ENCODE measurements at places on chromosomes 13 and 19.

GRCh38 chr19:45340899-45341453 is 426 bp downstream of the KLC3 start:
- DNase-seq, result peak; percentile 60

DNA sequence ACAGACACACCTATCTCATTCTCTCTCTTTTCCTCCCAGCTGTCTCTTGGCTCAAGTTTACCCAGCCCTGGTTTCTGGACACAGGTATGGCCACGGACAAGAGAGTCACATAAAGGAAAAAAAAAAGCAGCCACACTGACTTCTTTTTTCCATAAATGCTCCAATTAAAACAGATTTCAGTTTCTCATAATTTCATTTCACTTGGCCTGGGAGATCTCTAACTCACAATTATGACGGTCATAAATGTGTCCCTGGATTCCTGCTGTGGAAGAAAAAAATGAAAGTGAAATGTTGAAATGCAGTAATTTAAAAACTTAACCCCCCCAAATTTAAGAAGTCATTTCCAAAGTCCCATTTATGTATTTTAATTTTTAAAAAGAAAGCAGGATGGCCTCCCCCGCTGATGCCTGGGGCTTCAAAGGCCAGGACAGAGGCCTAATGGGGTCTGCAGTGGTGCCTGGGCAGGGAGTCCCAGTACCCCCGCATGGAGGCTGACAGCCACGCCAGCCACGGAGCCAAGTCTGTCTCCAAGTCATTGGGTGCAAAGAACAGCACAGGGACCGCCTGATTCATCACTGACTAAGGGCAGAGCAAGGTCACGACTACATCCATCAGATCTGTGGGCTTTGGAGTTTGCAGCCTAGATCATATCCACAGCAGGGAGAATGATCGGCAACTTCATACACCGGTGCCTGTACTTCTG is 79.7 kb downstream of the TSHZ3 start:
- DNase-seq, result no peak

GRCh38 chr19:45137179-45137761 is 23.5 kb downstream of the NKPD1 start:
- DNase-seq, result peak; percentile 94

GRCh38 chr19:39194832-39195542 is 1.8 kb upstream of the NCCRP1 start:
- DNase-seq, result peak; percentile 55

DNA sequence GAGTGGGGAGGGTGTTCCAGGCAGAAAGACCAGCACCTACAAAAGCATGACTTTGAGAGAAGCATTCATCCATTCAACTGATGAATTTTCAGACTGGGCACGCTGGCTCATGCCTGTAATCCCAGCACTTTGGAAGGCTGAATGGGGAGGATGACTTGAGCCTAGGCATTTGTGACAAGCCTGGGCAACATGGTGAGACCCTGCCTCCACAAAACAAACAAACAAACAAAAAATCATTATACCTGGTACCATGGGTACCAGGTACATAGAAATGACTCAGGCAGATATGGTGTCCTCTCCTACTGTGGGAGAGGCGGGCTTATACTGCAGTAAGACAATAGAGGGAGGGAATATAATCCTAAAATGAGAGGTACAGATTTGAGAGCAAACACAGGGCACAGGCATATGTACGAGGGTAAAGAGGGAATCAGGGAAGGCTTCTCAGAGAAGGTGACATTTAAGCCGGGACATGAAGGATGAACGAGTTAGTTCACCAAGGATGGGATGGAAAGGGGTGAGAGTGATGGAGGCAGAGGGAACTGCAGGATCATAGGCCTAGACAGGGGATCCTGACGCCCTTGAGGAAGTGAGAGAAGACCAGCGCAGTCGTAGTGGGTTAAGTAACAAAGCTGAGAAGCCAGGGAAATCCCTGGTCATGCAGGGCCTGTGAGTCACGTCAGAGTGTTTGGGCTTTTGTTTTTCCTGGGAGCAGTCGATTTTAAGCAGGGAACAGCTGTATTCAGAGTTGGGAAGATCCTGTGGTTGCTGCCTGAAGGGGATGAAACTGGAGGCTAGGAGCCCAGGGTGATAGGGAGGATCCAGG is 2.9 kb downstream of the CYP2S1 start:
- no peak for DNase-seq

GRCh38 chr13:95221971-95222732 is 79.1 kb downstream of the ABCC4 start:
- DNase-seq, result no peak

GRCh38 chr19:37943480-37943879 is 36.5 kb downstream of the SIPA1L3 start:
- no peak for DNase-seq

- DNase-seq, result no peak
Measured at GRCh38 chr13:65868884-65869283, 1361.3 kb downstream of the PCDH9 start.

DNA sequence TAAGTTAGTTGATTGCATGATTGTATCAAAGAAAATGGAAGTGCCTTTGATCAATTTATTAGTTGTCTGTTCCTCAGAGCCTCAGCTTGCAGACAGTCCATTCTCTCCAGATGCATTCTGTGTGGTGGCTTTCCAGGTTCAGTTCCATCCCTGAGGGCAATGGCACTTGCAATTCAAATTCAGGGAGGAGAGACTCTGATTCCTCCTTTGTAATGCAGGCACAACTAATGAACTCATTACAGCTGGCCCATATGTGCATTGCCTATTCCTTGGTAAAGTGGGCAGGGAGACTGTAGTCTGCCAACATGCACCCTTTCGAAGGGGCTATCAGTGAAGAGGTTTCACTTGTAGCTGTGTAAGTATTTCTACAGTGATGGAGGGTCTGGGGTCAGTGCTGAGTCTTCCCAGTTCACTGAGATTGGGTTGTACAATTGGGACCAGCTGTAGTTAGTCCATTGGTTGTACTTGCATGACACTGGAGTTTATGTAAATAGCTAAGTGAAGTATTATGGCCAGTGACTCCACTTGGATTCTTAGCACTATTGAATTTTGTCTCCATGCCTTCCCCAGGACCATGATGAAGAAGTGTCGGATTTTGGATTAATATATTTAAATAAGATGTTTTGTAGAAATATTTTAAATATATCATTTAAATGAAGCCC is 401.7 kb downstream of the GPC6 start:
- DNase-seq, result peak; percentile 86

DNA sequence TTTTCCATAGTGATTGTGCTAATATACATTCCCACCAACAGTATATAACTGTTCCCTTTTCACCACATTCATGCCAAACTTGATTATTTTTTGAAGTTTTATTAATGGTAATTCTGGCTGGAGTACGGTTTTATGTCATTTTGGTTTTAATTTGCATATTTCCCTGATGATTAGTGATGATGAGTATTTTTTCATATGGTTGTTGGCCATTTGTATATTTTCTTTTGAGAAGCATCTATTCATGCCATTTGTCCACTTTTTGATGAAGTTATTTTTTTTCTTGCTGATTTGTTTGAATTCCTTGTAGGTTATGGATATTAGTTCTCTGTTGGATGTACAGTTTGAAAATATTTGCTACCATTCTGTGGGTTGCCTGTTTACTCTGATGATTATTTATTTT is 484.4 kb upstream of the SPRY2 start:
- no peak for DNase-seq

DNA sequence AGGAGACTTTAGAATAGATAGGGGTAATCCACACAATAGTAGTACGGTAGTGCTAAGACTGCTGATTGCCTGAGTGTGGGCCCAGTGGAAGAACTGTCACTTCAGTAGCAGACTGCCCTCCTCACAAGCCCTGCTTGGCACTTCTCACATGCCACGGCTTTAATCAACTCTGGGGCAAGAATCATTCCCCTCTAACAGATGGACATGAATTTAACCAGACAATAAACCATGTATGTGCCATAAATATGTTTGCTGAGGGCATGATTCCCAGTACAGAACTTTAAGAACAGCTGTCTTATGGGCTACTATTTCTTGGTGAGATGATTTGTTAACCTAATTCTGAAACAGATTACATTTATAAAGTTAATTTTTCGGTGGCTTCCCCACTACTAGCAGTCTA is 22.0 kb downstream of the DPY19L3 start:
- peak; percentile 22 for DNase-seq

DNA sequence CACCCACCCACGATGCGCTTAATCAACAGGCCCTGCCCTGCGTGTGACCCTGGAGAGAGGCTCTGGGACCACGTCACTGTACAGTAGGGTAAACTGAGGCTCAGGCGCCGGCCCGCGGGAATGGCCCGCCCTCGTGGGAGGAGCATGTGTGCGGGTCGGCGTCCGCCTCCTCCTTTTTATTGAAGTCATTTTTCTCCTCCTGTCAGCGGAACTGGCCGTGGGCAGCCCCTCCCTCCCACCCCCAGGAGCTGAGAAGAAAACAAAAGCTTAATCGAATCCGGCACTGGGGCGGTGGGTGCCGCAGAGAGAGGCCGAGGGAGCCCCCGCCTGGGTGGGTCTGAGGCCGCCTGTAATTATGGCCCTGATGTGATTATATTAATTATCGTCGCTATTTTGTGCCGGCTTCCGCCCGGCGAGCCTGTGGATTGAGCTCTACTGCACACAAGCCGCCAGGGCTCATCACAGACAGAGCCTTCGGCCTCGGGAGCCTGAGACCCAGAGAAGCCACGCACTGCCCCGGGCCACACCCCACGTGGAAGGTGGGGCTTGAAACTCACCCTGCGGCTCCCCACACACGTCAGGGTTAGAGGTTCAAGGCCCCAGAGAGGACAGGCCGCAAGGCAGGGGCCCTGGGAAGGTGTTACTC is 7.0 kb downstream of the C2CD4C start:
- DNase-seq, result peak; percentile 93

GRCh38 chr19:35852029-35852780 is at the start of gene NPHS1:
Gene NPHS1 (minus strand): TSS chr19:35852504. CDS start chr19:35851837, 667 bp downstream.
- DNase-seq, result no peak

- DNase-seq, result peak; percentile 37
Measured at GRCh38 chr13:98664047-98664446, 87.1 kb upstream of the STK24 start.

DNA sequence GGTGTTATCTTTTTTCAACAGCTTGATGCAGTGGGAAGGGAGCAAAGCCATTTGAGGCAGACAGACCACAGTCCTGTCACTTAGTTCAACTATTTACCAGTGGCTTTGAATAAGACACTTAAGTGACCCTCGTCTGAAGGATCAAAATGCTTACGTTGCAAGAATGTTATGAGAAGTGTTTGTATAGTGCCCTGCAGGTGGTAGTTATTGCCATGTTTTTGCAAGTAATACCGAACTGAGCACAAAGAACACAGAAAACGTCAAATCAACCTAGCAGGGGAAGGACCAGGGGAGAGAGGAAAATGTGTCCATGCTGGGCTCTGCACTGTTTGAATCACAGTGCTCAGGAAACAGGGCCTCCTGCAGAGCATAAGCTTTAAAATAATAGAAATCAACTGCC is 2.8 kb downstream of the SOHLH2 start:
- DNase-seq, result no peak

DNA sequence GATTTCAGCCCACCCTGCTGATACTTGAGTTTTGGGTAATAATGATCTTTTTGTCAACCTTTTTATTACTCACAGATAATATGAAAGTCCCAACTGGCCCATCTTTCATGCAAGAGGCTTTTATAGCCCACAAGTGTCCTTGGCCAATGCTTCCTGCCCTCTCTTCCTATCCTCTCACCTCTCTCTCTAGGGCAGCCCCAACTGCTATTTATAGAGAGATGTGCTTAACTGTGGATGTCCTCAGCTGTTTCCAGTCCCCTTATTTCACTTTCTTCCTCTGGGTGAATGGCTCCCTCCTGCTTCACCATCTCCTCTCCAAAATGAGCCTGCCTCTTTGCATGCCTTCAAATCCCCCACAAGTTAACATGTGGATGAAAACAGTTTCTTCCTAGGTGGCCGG is 27.4 kb downstream of the ARHGEF7 start:
- DNase-seq, result no peak
